ENCODE measurements at places on chromosomes 5 and 9.

GRCh38 chr5:145889611-145890010 is 16.8 kb upstream of the GRXCR2 start:
- no peak for DNase-seq
- no peak overlapping the region for H3K27ac ChIP-seq
- H3K27me3 ChIP-seq: no peaks in the 10 kb centered on the region
- H3K4me1 ChIP-seq: no peaks in the 10 kb centered on the region
- H3K4me3 ChIP-seq: no peak overlapping the region

- no peak for DNase-seq
- no peaks in the 10 kb centered on the region for H3K4me1 ChIP-seq
- no peaks in the 10 kb centered on the region for H3K27me3 ChIP-seq
These were observed 13.6 kb upstream of the MAPK9 start for GRCh38 chr5:180305481-180305880.

DNA sequence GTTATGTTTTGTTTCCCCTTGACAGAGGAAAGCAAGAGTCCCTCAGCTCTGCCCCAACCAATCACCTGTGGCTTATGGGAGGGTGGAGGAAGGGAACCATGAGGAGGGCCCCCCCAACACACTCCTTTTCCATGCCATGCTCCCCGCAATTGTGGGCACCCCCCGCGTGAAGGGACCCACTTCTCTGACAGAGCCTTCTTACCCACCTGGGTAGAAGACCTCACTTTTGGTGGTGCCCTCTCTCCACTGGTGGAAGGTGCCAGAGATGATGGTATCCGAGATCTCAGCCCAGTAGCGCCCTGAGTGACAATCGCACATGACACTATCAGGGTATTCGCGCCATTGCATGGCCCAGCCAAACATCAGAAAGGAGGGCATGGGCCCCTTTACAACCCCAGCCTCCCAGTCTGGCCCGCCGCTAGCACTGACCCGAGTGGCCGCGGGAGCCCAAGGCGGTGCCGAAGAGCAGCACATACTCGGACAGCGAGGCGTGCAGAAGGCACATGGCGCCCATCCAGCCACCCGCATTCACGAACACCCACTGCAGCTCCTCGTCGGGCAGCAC is 714 bp downstream of the SIGMAR1 start:
- H3K27me3 ChIP-seq: no peaks in the 10 kb centered on the region
- H3K4me3 ChIP-seq: peak overlapping the region; percentile 70
- DNase-seq: no peak
- peak overlapping the region; percentile 87 for H3K27ac ChIP-seq
- H3K4me1 ChIP-seq: peaks cover 33% of the 10 kb centered on the region

DNA sequence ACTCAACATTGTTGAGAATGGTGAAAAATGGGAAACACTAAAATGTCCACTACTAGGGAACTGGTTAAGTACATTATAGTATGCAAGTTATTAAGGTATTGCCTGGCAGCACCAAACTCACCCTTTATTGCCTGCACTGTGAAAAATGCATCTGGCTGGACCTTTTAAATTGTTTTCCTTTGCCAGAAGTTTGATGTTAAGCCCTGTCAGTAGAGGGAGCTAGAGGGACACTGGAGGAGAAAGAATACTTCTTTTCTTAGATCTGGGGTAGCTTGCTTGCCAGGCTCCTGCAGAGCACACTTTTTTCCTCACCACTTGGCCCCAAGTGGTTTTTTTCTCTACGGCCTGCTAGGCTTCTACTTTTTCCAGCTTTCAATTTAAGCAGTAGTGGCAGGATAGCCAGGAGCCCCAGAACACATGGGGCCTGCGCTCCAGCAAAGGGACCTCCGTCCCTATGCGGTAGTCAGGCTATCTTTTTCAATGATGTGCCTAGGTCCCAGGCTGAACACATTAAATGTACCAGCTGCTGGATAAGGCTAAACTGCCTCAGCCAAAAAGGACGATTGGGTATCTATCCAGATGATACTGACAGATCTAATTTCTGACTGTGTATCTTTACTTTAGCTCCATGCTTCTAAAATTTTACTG is 8.0 kb upstream of the HABP4 start:
- no peak for DNase-seq
- no peaks in the 10 kb centered on the region for H3K27me3 ChIP-seq
- H3K36me3 ChIP-seq: no peaks in the 10 kb centered on the region
- H3K4me3 ChIP-seq: no peak overlapping the region
- no peaks in the 10 kb centered on the region for H3K4me1 ChIP-seq

- peaks cover 33% of the 10 kb centered on the region for H3K4me1 ChIP-seq
- no peak for DNase-seq
- H3K4me3 ChIP-seq: no peak overlapping the region
- H3K36me3 ChIP-seq: peaks cover 27% of the 10 kb centered on the region
- H3K27me3 ChIP-seq: no peaks in the 10 kb centered on the region
- H3K27ac ChIP-seq: no peak overlapping the region
These were observed 3.3 kb downstream of the RNF20 start for GRCh38 chr9:101536938-101537337.

- DNase-seq: no peak
- no peak overlapping the region for H3K27ac ChIP-seq
- no peaks in the 10 kb centered on the region for H3K4me1 ChIP-seq
- H3K27me3 ChIP-seq: no peaks in the 10 kb centered on the region
- no peaks in the 10 kb centered on the region for H3K36me3 ChIP-seq
These were observed 336.3 kb downstream of the RASEF start for GRCh38 chr9:82726424-82727276.

- no peaks in the 10 kb centered on the region for H3K27me3 ChIP-seq
- no peak overlapping the region for H3K27ac ChIP-seq
- H3K4me3 ChIP-seq: no peak overlapping the region
- DNase-seq: no peak
These were observed 208.3 kb upstream of the ITGA1 start for GRCh38 chr5:52579391-52579790.

DNA sequence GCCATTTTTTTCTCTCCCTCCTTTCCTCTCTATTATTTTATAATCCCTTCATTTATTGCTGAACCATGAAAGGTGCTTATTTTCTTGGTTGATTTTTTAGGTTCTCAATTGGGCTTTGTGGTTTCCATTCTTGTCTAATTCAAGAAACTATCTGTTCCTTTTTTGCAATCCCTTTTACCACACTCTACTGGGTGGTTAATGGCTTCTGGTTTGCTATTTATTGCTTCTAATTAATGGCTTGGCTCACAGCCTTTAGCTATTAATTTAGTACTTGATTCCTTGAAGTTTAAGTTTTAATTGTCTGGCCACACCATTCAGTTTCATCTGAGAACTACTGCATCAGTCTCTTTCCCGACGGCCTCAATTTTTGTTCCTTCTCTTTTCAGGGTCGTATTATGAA is 5.6 kb downstream of the FRRS1L start:
- H3K4me1 ChIP-seq: peaks cover under 1% of the 10 kb centered on the region
- H3K27me3 ChIP-seq: peaks cover 24% of the 10 kb centered on the region
- DNase-seq: no peak
- H3K27ac ChIP-seq: no peak overlapping the region
- no peak overlapping the region for H3K4me3 ChIP-seq
- H3K36me3 ChIP-seq: no peaks in the 10 kb centered on the region

DNA sequence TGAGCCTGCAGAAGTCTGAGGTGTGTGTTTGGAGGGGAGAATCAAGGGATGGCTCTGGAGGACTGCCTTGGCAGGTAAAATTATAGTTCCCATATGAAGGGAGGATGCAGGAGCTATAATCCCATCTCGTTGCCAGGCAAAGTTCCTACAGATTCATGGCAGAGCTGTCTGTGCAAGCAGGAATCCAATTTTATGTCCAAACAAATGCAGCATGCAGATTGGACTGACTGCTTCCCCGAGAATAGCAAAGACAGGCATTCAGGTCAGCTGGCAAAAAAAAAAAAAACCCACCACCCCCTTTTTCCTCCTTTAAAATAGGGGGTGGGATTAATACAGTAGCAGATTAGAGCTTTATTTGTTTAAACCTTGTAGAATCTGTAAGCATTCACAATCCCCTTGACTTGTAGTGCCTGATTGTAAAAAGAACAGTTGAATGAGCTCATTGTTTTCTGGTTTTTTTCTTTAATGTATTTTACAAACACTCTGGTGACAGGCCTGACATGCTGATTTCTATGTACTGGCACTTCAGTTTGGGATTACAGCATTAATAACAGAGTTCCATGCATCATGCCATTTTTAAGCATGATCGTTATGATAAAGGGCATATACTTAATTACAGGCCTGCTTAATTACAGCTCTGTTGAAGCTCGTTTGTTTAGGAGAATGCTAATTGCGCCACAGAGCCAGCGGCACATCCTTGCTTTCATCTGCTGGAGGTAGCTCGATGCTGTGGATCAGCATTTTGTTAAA is 141.4 kb upstream of the LMX1B start:
- no peak for DNase-seq
- H3K36me3 ChIP-seq: no peaks in the 10 kb centered on the region
- no peak overlapping the region for H3K27ac ChIP-seq
- H3K4me3 ChIP-seq: no peak overlapping the region
- no peaks in the 10 kb centered on the region for H3K27me3 ChIP-seq

DNA sequence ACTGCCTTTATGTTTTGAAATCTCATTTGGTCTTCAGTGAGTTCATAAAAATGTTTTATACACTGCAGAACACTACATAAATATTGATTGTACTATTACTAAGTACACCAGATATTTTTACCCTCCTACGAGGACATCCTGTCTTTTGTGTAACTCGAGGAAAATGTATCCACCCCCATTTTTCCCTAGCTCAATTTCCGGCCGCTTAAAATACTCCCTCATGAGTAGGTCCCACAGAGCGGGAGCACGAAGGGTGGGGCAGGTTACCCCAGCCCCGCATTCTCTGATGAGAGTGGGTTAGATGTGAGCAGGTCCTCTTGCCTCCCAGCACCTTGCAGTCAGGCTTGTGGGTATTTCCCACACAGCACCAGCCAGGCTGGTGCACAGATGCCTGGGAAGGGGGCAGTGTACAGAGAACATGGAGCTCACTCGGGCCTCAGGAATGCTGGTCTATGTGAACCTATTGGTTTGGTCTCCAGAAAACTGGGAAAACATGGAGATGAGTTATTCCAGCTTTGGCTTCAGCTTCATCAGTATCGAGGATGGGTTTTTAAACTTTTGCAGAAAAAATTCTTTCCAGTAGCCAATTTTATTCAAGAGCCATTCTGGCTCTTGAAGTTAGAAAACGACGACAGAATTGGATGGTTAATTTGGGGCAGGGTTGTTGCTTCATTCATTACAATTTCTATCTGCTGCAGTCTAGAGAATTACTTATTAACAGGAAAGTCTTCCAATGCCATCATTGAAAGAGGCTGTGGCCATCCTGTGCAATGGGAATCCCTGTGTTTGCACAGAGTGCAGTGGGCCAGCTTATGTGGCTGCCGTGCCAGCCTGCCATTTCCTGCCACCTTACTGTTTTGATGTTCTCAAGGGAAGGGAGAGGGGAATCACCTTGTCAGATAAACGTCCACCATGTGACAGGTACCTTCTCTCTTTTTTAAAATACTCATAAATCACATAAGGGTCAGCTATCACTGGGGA is 73.2 kb downstream of the WDR41 start:
- no peaks in the 10 kb centered on the region for H3K4me1 ChIP-seq
- H3K27ac ChIP-seq: no peak overlapping the region
- no peaks in the 10 kb centered on the region for H3K27me3 ChIP-seq

- no peaks in the 10 kb centered on the region for H3K36me3 ChIP-seq
- DNase-seq: no peak
- H3K4me1 ChIP-seq: peaks cover 42% of the 10 kb centered on the region
- no peak overlapping the region for H3K27ac ChIP-seq
These were observed 13.1 kb upstream of the ANXA1 start for GRCh38 chr9:73138516-73138915.

GRCh38 chr9:109440117-109440515 is 58.0 kb downstream of the PTPN3 start:
- peaks cover 12% of the 10 kb centered on the region for H3K4me1 ChIP-seq
- no peak for DNase-seq

DNA sequence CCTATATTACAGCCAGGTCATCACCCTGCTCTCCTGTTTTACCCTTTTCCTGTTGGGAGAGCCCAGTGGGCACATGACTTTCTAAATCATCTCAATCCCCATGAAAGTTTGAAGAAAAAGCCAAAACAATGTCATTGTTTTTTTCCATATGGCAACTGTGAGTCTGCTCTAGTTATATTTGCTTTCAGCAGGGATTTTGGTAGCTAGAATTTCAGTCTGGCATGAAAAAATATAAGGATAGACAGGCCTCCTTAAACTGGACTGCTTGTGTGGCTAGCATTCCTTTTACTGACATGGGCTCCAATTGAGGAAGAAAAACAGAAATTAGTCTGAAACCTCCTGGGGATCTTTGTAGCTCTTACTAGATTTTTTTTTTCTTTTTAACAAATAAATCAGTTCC is 25.6 kb downstream of the MOCS2 start:
- H3K27me3 ChIP-seq: no peaks in the 10 kb centered on the region
- no peak overlapping the region for H3K4me3 ChIP-seq
- H3K4me1 ChIP-seq: no peaks in the 10 kb centered on the region
- peaks cover 4% of the 10 kb centered on the region for H3K36me3 ChIP-seq
- no peak overlapping the region for H3K27ac ChIP-seq
- DNase-seq: no peak

DNA sequence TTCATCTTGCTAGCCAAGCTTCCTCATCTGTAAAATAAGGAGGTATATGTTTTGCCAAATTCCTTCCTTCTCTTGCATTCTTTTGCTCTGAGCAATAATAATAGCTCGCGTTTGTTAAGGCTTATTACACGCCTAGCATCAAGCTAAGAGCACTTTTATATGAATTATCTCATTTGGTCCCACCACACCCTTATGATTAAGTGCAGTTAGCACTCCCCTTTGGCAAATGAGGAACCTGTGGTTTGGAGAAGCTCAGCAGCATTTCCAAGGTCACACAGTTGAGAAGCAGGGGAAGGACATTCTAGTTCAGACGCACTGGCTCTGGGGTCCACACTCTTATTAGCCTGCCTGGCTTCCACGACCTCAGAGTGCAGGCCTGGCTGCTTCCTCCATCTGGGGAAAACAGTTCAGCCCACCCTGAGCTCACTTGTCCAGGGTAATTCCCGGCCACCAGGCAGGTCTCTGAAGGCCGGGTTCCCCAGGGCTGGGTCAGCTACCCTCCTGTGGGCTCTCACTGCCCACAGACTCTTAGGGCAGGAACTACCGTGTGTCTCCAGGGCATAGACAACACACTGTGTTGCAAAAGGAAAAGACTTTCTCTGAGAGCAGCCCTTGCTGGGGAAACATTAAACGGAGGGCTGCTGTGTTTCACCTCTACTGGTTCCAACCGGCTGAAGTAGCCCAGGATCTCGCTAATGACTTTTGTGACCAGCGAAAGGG is 9.9 kb upstream of the FBP1 start:
- no peak overlapping the region for H3K4me3 ChIP-seq
- peak overlapping the region; percentile 2 for H3K27ac ChIP-seq
- no peaks in the 10 kb centered on the region for H3K36me3 ChIP-seq
- peaks cover 15% of the 10 kb centered on the region for H3K4me1 ChIP-seq
- no peak for DNase-seq
- no peaks in the 10 kb centered on the region for H3K27me3 ChIP-seq

DNA sequence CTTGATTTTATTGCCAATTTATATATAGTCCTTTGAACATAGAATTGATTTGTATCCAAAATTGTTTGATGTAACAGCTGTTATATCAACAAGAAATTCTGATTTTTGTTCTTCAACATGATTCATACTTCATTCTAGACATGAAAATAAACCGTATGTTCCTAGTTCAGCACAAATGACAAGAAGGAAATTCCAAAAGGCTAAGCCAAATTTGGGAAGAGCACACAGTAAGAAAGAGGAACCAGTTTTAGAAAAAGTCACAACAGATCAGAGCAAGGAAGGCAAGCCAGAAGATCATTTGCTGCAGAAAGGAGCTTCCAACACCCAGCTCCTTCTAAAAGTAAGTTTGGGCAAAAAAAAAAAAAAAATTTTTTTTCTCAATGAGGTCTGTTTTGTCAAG is 65.0 kb upstream of the MCCC2 start:
- peaks cover 77% of the 10 kb centered on the region for H3K36me3 ChIP-seq
- H3K4me1 ChIP-seq: no peaks in the 10 kb centered on the region
- DNase-seq: no peak
- H3K27ac ChIP-seq: no peak overlapping the region
- H3K4me3 ChIP-seq: no peak overlapping the region
- no peaks in the 10 kb centered on the region for H3K27me3 ChIP-seq
